Midbrain (tissue), 1 donor: ENCODE measurements at places on chromosomes 3 and 15.

- no peak for DNase-seq
Observed at GRCh38 chr3:42387802-42388651, 22.4 kb downstream of the LYZL4 start.

DNA sequence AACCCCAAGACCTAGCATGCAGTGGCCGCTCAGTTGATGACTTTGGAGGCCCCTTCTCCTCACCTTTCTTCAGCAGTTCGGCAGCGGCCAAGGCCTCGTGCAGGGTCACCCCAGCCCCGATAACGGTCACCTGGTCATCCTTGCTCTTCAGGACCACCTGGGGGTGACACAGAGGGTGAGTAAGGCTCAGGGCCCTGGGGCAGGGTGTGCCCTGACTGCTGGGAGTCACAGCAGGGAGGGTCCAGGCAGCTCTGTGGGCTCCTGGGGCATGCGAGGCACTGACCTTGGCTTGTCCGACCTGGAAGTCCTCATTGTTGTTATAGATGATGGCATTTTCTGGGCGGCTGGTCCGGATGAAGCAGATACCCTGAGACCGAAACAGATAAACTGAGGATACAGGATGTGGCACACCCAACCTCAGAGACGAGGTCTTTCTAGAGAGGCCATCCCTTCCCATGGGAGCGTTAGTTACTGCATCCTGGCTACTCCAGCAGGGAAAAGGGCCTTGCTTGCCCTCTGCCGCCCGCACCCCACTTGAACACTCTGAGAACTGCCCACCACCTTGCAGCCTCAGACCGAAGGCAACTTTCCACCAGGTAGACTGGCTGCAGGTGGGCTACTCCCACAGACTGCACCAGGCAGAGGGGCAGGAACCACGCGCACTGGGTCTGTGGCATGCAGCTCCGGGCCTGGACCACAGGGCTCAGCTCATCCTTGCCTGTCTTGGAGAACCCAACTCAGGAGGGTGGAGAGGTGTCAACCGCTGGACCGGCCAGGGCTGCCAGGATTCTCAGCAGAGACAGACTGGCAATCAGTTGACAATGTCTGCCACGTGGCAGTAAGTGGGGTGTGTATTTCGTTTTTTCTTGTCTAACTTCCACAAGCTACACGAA lies 27.6 kb downstream of the TKT start:
- DNase-seq: no peak

DNA sequence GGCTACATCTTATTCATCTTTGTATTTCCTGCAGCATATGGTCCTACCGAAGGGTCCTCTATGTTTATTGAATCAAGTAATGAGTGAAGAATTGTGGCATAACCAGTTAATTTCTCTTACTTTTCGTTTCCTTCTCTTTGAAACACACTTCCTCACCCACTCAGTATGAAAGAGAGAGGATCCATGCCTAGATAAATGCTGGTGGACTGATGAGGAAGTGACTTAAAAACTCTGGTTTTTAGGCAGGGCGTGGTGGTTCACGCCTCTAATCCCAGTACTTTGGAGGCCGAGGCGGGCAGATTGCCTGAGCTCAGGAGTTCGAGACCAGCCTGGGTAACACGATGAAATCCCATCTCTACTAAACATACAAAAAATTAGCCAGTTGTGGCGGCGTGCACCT lies 2.2 kb upstream of the MB21D2 start:
- DNase-seq: no peak

DNA sequence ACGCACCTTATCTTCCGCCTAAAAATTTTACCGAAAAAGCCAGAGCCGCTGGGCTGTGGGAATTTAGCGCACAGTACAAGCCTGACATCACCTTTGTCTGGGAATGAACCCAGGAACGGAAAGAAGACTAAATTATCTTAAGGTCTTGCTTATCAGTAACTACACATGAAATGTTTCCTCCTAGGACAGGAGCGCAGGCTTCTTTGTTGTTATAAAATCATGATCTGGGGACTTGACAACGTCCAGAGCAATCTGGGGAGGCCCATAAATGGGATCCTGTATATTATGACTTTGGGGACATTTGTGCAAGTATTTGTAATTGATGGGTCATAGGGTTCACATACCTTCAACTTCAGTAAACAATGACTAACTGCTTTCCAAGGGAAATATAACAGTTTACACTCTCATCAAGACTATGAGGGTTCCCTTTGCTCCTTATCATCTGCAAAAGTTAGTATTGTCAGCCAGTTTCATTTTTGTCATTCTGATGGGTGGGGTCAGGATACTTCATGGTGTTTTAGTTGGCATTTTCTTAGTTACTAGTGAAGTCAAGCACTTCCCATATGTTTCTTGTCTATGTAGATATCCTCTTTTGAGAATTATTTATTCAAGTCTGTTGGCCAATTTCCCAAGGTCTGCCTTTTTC lies 213.9 kb upstream of the PFN2 start:
- DNase-seq: no peak

- DNase-seq: peak; percentile 87
Observed at GRCh38 chr3:183447206-183448001, 19.0 kb upstream of the MCF2L2 start.

DNA sequence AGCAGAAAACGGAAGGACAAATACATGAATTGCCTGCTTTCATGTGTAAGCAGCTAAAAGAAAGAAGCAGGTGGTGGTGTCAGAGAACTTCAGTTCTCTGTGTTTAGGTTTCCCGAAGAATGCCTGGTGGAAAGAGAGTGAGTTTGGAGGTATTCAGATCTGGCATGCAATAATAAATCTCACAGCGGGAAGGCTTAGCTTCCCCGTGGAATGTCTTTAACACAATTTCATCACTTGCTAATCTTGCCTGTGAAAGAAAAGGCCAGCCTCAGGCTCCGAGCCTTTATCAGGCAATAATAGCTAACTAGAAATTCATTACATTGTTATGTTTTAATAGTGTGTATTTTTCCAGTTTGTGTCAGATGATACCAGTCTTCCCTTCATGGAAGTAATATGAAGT lies 220.3 kb downstream of the PDZRN3 start:
- no peak for DNase-seq

DNA sequence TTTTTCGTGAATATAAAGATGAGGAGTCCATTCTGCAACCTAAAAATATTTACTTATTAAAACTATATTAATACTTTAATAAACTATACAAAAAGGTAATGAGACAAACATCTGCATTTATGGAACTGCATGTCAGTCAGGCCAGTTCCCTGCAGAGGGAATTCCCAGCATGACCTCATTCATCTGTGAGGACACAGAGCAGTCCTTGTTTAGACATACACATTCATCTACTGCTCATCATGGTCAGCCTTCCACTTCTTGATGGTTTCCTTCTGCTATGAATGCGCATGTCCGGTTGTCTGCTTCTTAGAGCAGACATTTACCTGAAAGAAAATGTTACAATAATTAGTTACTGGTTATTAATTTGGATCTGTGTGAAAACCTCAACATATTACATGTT lies 3.3 kb upstream of the ACTR8 start:
- DNase-seq: peak; percentile 14

- no peak for DNase-seq
Observed at GRCh38 chr3:137792626-137793271, 28.6 kb downstream of the SOX14 start.

DNA sequence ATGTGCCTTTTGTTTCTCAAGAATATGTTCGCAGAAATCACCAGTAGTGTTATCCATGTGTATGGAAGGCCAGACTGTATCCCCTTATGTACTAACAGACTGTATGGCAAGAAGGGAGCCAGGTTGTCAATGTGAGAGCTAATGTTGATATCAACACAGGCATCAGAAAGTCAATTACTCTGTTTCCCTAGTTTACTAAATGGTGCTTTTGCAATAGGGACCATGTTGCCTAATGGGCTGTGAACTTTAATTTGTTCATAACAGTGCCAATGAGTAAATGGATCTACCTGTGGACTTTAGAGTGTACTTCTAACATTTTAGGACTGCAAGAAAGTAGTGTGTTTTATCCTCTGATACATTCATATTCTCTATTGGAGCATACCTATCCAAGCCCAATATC lies 431.8 kb upstream of the TPRG1 start:
- DNase-seq: no peak

DNA sequence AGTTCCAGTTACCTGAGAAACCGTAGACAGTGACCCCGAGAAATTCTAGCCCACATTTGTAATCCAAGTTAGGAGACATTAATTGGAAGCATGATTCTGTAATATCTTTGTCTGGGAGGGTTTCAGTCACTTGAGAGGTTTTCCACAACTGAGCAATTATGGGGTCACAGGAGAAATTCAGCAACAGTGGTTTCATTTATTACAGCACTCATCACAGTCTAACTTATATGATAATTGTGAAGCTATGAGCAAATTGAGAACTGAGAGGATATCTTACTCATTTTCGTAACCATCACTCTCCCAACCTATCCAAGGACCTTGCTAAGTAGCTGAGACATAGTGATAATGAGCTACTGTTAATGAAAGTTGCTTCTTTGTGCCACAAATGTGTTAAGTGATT lies 328.5 kb upstream of the PPP2R3A start:
- no peak for DNase-seq

DNA sequence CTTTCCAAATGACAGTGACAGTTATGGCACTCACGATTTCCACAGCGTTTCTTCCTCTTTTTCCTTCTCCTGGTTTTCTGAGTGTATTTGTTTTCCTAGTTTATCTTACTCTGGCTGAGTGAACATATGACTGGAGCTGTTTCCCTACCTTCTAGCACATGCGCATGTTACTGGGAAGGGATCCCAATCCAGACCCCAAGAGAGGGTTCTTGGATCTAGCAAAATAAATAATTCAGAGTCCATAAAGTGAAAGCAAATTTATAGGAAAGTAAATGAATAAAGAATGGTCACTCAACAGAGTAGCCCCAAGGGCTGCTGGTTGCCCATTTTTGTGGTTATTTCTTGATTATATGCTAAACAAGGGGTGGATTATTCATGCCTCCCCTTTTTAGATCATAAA lies 23.8 kb downstream of the METTL6 start:
- DNase-seq: no peak

GRCh38 chr15:41333026-41333562 lies 413 bp downstream of the NUSAP1 start:
- DNase-seq: no peak

GRCh38 chr3:159859424-159859823 lies 129.2 kb upstream of the IL12A start:
- DNase-seq: no peak
